NCI-H1930 (cell line): ENCODE measurements at places on chromosomes 12 and 14.

GRCh38 chr14:35740215-35740614 is 68.9 kb downstream of the RALGAPA1 start:
- no peak for DNase-seq

GRCh38 chr12:70839544-70839943 is 81.0 kb downstream of the PTPRR start:
- no peak for DNase-seq

DNA sequence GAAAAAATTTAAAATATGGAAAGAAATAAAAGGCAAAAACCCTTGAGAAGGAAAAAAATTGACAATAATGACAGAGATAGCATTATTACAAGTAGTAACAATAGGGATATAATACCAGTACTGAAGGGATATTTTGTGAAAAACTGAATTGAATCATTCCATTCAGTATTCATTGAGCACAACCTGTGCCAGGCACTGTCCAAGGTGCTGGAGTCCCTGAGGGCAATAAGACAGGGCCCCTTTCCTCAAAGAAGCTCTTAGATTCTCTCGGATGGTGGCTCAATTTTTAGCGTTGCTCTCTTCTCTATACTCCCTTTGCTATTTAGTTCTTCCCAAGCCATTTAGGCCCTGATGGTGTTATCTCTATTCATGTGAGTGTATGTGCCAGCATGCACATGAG is 34.3 kb upstream of the GAS2L3 start:
- DNase-seq: no peak

GRCh38 chr12:52236386-52237050 is 3.5 kb downstream of the KRT7 start:
- no peak for DNase-seq

- peak; percentile 41 for DNase-seq
Measured at GRCh38 chr12:30286345-30286926, 409.2 kb downstream of the IPO8 start.

DNA sequence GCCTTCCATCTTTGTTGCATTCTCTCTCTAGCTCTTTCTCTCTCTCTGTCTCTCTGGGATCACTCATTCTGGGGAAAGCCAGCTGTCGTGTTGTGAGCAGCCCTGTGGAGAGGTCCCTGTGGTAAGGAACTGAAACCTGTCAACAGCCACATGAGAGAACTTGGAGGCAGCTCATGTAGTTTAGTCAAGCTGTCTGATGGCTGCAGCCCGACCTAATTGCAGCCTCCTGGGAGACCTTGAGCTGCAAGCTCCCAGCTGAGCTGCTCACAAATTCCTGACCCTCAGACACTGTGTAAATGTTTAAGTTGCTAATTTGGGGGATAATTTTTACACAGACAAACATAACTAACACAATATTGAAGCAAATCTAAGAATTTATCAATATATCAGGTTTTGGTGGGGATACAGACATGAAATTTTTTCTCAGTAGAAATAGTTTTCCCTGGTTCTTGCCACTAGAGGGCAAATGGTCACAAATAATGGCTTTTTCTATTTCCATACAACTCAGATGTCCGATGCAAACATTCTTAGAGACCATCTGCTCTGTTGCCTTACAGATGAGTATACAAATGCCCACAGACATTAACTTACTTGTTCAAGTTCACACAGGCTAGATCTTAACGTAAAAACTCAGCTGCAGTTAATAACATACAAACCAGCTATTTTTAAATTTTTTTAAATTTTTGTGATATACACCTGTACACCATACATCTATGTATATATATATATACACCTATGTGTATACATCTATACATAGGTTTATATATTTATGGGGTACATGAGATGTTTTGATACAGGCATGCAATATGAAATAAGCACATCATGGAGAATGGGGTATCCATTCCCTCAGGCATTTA is 15.5 kb upstream of the KRR1 start:
- peak; percentile 36 for DNase-seq

DNA sequence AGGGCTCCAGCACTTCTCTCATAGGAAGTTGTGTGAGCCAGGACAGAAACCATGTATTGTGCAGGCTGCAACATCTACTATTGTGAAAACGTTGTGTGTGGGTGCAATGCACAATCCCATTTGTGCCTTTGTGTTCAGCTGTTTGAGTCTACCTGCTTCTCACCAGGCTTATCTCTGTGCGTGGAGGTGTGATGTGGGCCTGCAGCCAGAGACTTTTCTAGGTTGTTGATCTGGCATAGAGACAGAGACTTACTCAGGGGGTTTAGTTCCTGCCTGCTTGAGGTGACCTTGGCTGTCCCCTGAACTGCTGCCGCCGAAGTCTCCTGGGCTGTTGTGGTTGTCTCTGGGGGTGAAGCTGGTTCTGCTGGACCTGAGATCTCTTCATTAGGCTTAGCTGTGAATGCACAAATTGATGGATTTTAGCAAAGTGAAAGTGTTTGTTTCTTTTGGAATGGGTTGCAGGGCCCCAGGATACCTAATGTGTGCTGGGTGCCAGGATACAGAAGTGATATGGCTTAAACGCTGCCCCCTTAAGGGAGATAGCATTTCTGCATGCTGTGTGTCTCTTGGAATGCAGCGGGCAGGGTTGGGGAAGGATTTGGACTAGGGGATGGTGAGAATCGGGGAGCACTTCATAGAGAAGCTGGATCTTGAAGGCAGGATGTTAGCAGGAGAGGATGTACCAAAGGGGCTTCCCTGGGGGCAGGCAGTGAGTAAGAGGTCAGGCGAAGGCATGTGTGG is 2.5 kb downstream of the LACRT start:
- DNase-seq: no peak

- no peak for DNase-seq
Measured at GRCh38 chr12:49364989-49365388, 2.3 kb upstream of the SPATS2 start.

GRCh38 chr12:99110868-99111267 is 465.8 kb downstream of the APAF1 start:
- DNase-seq: no peak

GRCh38 chr12:42916143-42916542 is 326.6 kb upstream of the PRICKLE1 start:
- no peak for DNase-seq

DNA sequence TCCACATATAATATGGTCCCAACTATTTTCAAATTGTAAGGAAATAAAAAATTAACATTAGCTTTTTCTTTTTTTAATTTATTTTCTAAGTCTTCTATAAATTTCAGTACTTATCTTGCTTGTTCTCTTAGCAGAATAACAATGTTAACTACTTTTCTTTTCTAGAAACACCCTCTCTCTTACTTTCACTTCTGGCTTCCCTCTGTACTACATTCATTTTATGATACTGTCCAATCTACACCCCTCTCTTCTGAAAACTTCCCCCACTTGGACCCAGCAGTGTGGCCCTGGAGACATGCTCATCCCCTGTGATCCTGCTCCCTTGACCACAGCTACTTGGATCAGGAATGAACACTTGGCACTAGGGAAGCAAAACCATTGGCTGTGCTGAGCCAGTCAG is 15.7 kb downstream of the SGPP1 start:
- DNase-seq: no peak

DNA sequence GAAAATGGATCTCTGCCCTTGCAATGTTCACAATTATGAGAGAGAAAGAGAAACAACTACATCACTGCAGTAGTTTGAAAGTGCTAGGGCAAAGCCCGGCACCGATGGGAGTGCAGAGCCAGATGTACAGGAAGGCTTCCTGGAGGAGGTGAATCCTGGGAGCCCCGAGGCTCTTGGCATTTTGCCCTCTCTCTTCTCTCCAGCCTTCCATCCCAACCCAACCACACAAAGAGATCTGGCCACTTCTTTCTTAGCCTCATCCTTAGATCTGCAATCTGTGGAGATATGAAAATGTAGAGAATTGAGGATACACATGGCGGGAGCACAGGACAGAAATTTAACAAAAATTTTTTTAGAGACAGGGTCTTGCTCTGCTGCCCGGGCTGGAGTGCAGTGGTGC is 3.3 kb upstream of the PAPLN start:
- DNase-seq: no peak
